Astrocyte (in vitro differentiated cells and primary cell): ENCODE measurements at places on chromosomes 5 and 9.

DNA sequence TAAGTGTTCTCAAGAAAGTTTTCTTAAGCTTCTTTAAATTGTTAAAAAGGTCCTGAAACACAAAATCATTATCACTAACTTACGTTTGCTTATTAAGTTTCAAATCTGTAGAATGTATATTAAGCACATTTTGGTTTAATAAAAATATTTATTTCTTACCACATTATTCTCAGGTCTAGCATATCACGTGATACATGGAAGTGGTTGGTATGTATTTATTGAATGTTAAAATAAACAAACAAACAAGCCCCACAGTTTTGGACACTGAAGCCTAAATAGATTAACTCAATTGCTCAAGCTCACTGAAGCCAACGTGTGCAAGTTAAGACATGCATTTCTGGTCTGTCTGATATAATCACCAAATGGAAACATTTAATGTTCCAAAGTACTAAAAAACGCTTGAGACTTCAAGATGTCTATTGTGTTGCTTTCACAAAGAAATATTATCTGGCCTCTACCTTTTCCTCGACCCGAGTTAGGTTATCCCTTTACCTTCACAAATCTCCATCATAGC lies 1136.9 kb downstream of the TAF11L14 start:
- H3K36me3 ChIP-seq = no peaks in the 10 kb centered on the region
- H3K4me1 ChIP-seq = no peaks in the 10 kb centered on the region
- H3K27ac ChIP-seq = no peak overlapping the region
- no peak overlapping the region for H3K4me3 ChIP-seq
- no peaks in the 10 kb centered on the region for H3K27me3 ChIP-seq

DNA sequence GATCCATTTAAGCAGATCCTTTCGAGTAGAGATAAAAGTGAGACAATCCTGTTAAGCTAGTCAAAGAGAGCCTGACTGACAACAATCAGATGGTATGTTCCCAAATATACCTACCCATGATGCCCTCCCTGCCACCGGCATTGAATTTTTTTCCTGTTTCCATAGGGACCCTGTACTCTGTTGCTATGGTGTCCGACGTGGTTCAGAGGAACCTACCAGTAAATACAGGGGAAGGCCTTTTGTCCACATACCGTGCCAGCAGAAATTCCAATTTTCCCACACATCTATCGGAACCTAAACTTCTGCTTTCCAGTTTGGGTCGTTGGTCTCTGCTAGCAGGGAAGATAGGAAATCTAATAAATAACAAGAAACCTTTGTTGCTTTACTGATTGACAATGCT lies 64.7 kb downstream of the MEGF10 start:
- no peak overlapping the region for H3K4me3 ChIP-seq
- peaks cover 6% of the 10 kb centered on the region for H3K27me3 ChIP-seq
- no peak overlapping the region for H3K27ac ChIP-seq
- H3K36me3 ChIP-seq = no peaks in the 10 kb centered on the region
- no peak for DNase-seq

- peak overlapping the region; percentile 74 for H3K27ac ChIP-seq
- DNase-seq = peak; percentile 61
- peaks cover 14% of the 10 kb centered on the region for H3K36me3 ChIP-seq
Measured at GRCh38 chr9:34252670-34253459, 74.0 kb downstream of the UBAP1 start.

DNA sequence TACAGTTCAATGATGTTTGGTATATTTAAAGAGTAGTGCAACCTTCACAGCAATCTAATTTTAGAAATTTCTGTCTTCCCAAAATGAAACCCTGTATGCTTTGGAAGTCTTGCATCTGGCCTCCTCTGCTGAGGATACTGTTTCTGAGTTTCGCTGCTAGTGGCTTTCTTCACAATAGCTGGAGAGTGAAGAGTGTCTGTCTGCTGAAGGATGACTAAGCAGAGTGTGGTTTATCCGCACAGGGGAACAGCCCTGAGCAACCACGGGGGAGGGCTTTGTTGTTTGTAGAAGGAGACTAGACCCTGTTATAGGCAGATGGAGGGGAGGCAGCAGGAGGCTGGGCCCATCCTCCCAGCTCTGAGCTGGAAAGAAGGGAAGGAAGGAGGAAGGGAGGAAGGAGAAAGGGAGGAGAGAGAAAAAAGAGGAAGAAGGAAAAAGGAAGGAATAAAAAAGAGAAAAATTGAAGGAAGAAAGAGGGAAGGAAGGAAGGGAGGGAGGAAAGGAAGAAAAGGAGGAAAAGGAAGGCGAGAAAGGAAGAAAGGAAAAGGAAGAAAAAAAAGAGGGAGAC lies 10.5 kb upstream of the IRX2 start:
- no peak overlapping the region for H3K27ac ChIP-seq
- H3K4me1 ChIP-seq = no peaks in the 10 kb centered on the region
- DNase-seq = no peak

DNA sequence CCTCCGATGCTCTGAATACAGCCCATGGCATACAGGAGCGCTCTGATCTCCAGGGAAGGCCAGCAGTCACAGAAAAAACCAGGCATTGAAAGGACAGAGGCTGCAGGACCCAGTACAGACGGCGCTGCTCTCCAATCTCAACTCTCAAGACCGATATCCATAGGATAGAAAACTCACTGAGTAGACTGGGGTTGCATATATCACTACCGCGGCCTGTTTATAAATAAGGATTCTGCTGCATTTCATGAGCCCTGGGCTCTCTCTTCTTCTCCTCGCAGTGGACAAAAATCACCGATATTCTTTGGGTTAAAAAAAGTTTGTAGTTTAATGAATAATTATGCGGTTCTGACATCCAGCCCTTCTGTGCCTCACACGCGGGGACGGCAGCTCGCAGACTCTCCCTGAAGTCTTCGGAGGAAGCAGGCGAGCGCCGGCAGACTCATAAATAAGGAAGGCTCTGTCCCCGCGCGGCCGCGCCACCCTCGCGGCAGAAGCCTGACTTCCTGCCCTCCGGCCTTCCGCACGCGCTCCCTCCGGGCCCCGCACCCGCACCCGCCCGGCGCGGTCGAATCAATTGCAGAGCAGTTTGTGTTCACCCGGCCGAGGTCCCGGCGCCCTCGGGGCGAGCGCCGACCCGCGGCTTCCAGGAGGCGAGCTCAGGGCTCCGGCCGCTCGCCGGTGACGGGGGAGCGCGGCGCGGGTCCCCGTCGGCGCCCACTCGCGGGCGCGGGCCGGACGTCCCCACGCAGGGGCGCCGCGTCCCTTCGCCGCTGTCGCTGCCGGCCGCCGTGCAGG lies at the start of gene FAM78A:
TSS of gene FAM78A (minus strand) at position 417 of the 795 bp plus-strand sequence. CDS start at position 86, 331 bp downstream.
- peak within 1 kb of the TSS; percentile 10 for H3K4me3 ChIP-seq
- H3K36me3 ChIP-seq = no peaks in the 10 kb centered on the region
- peaks cover 23% of the 10 kb centered on the region for H3K27me3 ChIP-seq
- H3K27ac ChIP-seq = no peak within 1 kb of the TSS

DNA sequence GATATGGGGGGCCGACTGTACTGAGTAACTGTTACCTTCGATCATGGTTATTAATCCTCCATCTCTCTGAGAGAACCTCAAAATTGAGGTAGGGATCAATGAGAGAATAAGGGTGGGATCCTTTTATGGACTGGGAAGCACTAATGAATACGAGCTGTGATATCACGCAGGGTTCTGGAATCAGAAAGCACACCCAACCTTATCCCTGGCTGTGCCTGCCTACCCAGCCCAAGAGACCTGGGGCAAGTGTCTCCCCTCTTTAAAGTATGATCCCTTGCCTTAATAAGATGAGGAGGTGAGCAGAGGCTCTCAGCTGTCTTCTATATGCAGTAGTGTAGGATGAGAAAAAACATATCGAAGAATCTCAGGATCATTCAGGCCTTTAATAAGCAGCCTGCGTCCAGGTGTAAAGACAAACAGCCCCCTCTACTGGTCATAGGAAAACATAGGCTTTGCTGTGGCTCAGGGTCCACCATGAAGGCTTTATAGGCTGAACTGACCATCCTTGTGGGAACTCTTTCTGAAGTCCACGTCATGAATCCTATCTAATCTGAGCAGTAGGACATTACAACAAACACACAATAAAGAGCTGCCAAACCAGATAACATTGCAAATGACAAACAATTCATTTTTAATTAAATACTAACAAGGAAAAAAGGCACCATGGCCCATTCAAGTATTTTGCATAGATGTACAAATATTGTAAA lies 16.8 kb downstream of the NIPAL4 start:
- no peaks in the 10 kb centered on the region for H3K27me3 ChIP-seq
- H3K4me1 ChIP-seq = peaks cover 53% of the 10 kb centered on the region
- peak; percentile 45 for DNase-seq
- no peak overlapping the region for H3K27ac ChIP-seq

- no peaks in the 10 kb centered on the region for H3K27me3 ChIP-seq
- H3K4me3 ChIP-seq = no peak overlapping the region
- no peak overlapping the region for H3K27ac ChIP-seq
- DNase-seq = no peak
Measured at GRCh38 chr9:81637276-81637675, 52.1 kb downstream of the TLE1 start.

- H3K36me3 ChIP-seq = no peaks in the 10 kb centered on the region
- H3K27ac ChIP-seq = no peak overlapping the region
- H3K4me1 ChIP-seq = peaks cover 18% of the 10 kb centered on the region
- no peak overlapping the region for H3K4me3 ChIP-seq
- H3K27me3 ChIP-seq = no peaks in the 10 kb centered on the region
- no peak for DNase-seq
Measured at GRCh38 chr9:98381311-98382103, 126.1 kb upstream of the TBC1D2 start.

DNA sequence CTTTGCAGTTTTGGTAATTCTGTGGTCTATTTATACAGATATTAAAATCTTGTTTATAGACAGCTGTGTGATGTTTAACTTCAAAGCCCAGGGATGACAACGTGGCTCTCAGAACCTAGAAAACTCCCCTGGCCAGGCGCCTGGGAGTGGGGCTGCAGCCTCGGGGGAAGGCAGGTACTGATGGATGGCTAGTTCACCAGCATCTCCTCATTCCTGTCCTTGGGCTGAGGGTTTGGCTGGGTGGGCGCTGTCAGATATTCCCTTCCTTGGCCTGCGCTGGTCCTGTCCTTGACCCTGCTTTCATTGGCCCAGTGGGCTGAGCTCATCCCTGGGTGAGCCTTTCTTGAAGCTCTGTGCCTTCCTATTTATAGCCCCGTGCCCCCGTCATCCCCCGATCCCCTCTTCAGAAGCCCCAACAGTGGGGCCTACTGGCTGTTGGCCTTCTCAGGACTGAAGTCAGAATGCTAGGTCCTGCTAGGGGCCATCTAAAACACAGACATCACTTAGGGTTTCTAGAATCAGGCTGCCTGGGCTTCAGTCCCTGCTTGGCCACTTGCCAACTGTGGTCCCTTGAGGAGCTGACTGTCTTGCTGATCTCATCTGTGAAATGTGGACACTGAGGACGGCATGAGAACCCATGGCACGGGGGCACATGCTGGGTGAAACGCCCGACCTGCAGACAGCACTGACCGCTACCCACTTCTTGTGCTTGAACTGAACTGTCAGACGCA lies 20.9 kb downstream of the SH3GLB2 start:
- H3K4me1 ChIP-seq = no peaks in the 10 kb centered on the region
- no peak overlapping the region for H3K27ac ChIP-seq
- no peak overlapping the region for H3K4me3 ChIP-seq
- H3K36me3 ChIP-seq = peaks cover 13% of the 10 kb centered on the region
- DNase-seq = no peak

DNA sequence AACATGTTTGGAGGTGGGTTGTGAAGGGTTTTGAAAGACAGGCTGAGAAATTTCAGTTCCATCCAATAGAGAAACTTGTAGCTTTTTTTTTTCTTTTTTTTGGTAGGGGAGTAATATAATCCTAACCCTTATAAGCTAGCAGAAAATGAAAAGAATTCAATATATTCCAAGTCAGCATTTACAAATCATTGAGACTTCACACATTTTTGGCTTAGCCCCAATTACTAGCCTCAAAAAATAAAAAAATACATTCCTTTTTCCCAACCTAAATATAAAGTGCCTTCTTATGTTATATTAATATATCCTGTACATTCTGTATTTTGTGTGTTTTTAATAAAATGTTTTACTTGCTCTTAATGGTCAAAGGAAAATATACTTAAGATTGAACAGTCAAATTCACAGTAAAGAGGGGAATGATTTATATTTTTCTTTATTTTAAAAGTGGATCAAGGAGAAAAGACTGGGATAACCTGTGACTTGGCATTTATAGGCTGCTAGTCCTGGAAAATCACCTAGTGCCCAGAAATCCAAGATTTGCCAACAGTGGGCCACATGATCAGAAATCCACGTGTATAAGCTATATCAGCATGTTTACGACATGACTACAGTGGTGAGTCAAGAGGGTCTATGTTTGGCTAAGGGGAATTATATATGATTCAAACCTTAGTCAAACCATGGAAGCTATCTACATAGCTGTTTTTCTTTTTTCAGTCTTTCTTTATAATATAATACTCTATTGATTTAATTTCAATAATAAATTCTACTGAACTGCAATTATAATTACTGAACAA lies 14.5 kb downstream of the HACD4 start:
- no peak overlapping the region for H3K4me3 ChIP-seq
- DNase-seq = peak; percentile 56
- H3K27ac ChIP-seq = peak overlapping the region; percentile 37
- H3K27me3 ChIP-seq = no peaks in the 10 kb centered on the region
- peaks cover 9% of the 10 kb centered on the region for H3K4me1 ChIP-seq

GRCh38 chr5:35803191-35803651 lies 53.5 kb upstream of the IL7R start:
- H3K4me3 ChIP-seq = no peak overlapping the region
- H3K27me3 ChIP-seq = peaks cover 2% of the 10 kb centered on the region
- peak; percentile 49 for DNase-seq
- no peaks in the 10 kb centered on the region for H3K36me3 ChIP-seq
- H3K27ac ChIP-seq = no peak overlapping the region

GRCh38 chr5:12242950-12243888 lies 339.0 kb upstream of the CTNND2 start:
- peak; percentile 51 for DNase-seq
- H3K36me3 ChIP-seq = no peaks in the 10 kb centered on the region
- H3K4me1 ChIP-seq = peaks cover 8% of the 10 kb centered on the region
- no peak overlapping the region for H3K4me3 ChIP-seq

GRCh38 chr9:93127395-93127911 lies 6.6 kb downstream of the NINJ1 start:
- H3K36me3 ChIP-seq = no peaks in the 10 kb centered on the region
- DNase-seq = no peak
- no peaks in the 10 kb centered on the region for H3K27me3 ChIP-seq

GRCh38 chr9:90309809-90310520 lies 332.7 kb downstream of the DIRAS2 start:
- DNase-seq = no peak
- no peaks in the 10 kb centered on the region for H3K27me3 ChIP-seq
- no peaks in the 10 kb centered on the region for H3K4me1 ChIP-seq
- no peak overlapping the region for H3K4me3 ChIP-seq
- no peaks in the 10 kb centered on the region for H3K36me3 ChIP-seq
- no peak overlapping the region for H3K27ac ChIP-seq

- no peak for DNase-seq
- peaks cover 27% of the 10 kb centered on the region for H3K27me3 ChIP-seq
- no peaks in the 10 kb centered on the region for H3K36me3 ChIP-seq
- H3K4me3 ChIP-seq = peak overlapping the region; percentile 58
- H3K27ac ChIP-seq = no peak overlapping the region
Measured at GRCh38 chr9:127396253-127396807, 639 bp upstream of the SLC2A8 start.

GRCh38 chr5:30832519-30832918 lies 361.0 kb upstream of the CDH6 start:
- no peaks in the 10 kb centered on the region for H3K36me3 ChIP-seq
- H3K4me1 ChIP-seq = no peaks in the 10 kb centered on the region
- H3K4me3 ChIP-seq = no peak overlapping the region
- no peaks in the 10 kb centered on the region for H3K27me3 ChIP-seq
- DNase-seq = no peak
